Aorta (tissue), 5 donors: ENCODE measurements at places on chromosomes 2 and 18. TPM values are rescaled to one million over a fixed set of nuclear protein-coding genes. Genes with fewer than 3 reads are reported as not detected.

- DNase-seq = no peak
These were observed 834.9 kb upstream of the SLC39A10 start for GRCh38 chr2:194822097-194822496.

GRCh38 chr2:177355874-177356273 is 36.7 kb upstream of the AGPS start:
- DNase-seq = no peak

- DNase-seq = no peak
These were observed 133.6 kb downstream of the DDX1 start for GRCh38 chr2:15725101-15725781.

DNA sequence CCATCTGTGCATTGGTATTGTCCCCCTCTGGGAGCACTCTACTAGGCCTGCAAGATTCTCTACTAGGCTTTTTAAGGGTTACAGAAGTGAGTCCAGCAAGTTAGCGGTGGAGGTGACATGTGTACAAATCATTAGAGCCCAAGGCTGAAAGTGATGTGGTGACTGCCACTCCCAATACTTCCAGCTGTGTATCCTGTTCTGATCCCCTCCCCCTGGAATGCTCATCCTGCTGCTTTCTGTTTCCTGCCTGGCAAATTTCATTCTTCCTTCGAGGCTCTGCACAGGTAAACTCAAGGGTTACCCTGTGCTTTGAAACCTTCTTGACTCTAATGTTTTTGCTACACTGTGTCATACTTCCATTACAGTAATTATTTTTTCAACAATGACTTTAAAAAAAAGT is 258.5 kb upstream of the REV1 start:
- DNase-seq = no peak

- no peak for DNase-seq
These were observed 314.9 kb downstream of the AFF3 start for GRCh38 chr2:99827296-99827999.

- DNase-seq = no peak
These were observed 10.1 kb downstream of the DPP4 start for GRCh38 chr2:162063899-162064298.

GRCh38 chr2:237692601-237693290 is 65.4 kb downstream of the LRRFIP1 start:
- peak; percentile 84 for DNase-seq

GRCh38 chr2:237118025-237118424 is 32.3 kb downstream of the COPS8 start:
- DNase-seq = no peak

RAD51AP2 gene
- not detected for total RNA-seq

MARCHF4 gene
- total RNA-seq = not detected

KCNK3 gene
- 14.7 TPM for total RNA-seq

CHST9 gene
- total RNA-seq = 0.06 TPM

GLB1L gene
- 7.1 TPM for total RNA-seq
